T-helper 2 cell treated with Interferon-gamma antibody and Interleukin-4, amounts not matched to agents 100 ng/mL and 5 ng/mL, for 36 hours (primary cell): ENCODE measurements at places on chromosomes 3 and 15. TPM values are rescaled to one million over a fixed set of nuclear protein-coding genes. Genes with fewer than 3 reads are reported as not detected.

The LMOD3 gene
- total RNA-seq, result not detected in 2 replicates

The ST3GAL6 gene
- not detected in 2 replicates for total RNA-seq

The SOX14 gene
- not detected in 2 replicates for total RNA-seq

The GHRL gene
- 0.48 and 0.55 TPM in 2 replicates for total RNA-seq

The GOLGA8T gene
- 0.14 TPM in 1 of 2 replicates, not detected in the other for total RNA-seq

The CHRD gene
- not detected in 2 replicates for total RNA-seq

The GOLGA6B gene
- not detected in 2 replicates for total RNA-seq

The PSTPIP1 gene
- total RNA-seq, result 142 and 144 TPM in 2 replicates

The TIMP4 gene
- not detected in 2 replicates for total RNA-seq

The PLA2G4F gene
- total RNA-seq, result not detected in 2 replicates

The TNFSF10 gene
- 129 and 140 TPM in 2 replicates for total RNA-seq

The ACVR2B gene
- total RNA-seq, result 6.8 and 7.3 TPM in 2 replicates

The CCDC51 gene
- total RNA-seq, result 14.2 and 16.4 TPM in 2 replicates

The GOLGA8J gene
- 0.45 TPM in 1 of 2 replicates, not detected in the other for total RNA-seq

The C2CD4A gene
- total RNA-seq, result not detected in 2 replicates

The CLRN1 gene
- not detected in 2 replicates for total RNA-seq

The SLC2A2 gene
- total RNA-seq, result not detected in 2 replicates

The CD96 gene
- 223 and 241 TPM in 2 replicates for total RNA-seq

The SEMA3F gene
- 0.05 and 0.11 TPM in 2 replicates for total RNA-seq

The FAH gene
- total RNA-seq, result 46.5 and 46.7 TPM in 2 replicates

The CACNA2D2 gene
- total RNA-seq, result 0.41 and 0.68 TPM in 2 replicates

The B3GNT5 gene
- total RNA-seq, result 2.8 and 3.3 TPM in 2 replicates

The LRRC28 gene
- total RNA-seq, result 19.8 and 22.4 TPM in 2 replicates

The GOLGA8K gene
- total RNA-seq, result 1.2 and 1.9 TPM in 2 replicates

The PIGBOS1 gene
- 9.8 and 10.3 TPM in 2 replicates for total RNA-seq

The SEMA3G gene
- 0.16 and 0.23 TPM in 2 replicates for total RNA-seq

The ALPK3 gene
- total RNA-seq, result 0.30 and 0.80 TPM in 2 replicates

The ACTC1 gene
- total RNA-seq, result not detected in 2 replicates

The ANKRD63 gene
- total RNA-seq, result 0.23 TPM in 1 of 2 replicates, not detected in the other

The WDR73 gene
- total RNA-seq, result 24.8 and 26.0 TPM in 2 replicates

The DZIP1L gene
- not detected in 2 replicates for total RNA-seq

The ZNF620 gene
- 6.5 and 6.9 TPM in 2 replicates for total RNA-seq

The RHOV gene
- total RNA-seq, result 0.09 and 0.11 TPM in 2 replicates

The CLSTN2 gene
- not detected in 2 replicates for total RNA-seq

The ZMAT3 gene
- total RNA-seq, result 17.3 and 18.5 TPM in 2 replicates

The TERC gene
- 2.7 and 4.1 TPM in 2 replicates for total RNA-seq

The SEMA6D gene
- total RNA-seq, result not detected in 2 replicates

The NMNAT3 gene
- 0.41 and 0.80 TPM in 2 replicates for total RNA-seq

The SERINC4 gene
- 0.16 and 0.23 TPM in 2 replicates for total RNA-seq

The EHD4 gene
- 9.1 and 9.7 TPM in 2 replicates for total RNA-seq

The CACNA1D gene
- 4.5 and 4.8 TPM in 2 replicates for total RNA-seq

The KCNMB2 gene
- not detected in 2 replicates for total RNA-seq

The C3orf20 gene
- 0.20 and 0.30 TPM in 2 replicates for total RNA-seq

The MKRN2OS gene
- total RNA-seq, result not detected in 2 replicates

The LRTM1 gene
- not detected in 2 replicates for total RNA-seq

The WDR49 gene
- total RNA-seq, result 0.30 and 0.39 TPM in 2 replicates

The LRRIQ4 gene
- 0.16 TPM in 1 of 2 replicates, not detected in the other for total RNA-seq
